ENCODE measurements at places on chromosomes 7 and 10.

DNA sequence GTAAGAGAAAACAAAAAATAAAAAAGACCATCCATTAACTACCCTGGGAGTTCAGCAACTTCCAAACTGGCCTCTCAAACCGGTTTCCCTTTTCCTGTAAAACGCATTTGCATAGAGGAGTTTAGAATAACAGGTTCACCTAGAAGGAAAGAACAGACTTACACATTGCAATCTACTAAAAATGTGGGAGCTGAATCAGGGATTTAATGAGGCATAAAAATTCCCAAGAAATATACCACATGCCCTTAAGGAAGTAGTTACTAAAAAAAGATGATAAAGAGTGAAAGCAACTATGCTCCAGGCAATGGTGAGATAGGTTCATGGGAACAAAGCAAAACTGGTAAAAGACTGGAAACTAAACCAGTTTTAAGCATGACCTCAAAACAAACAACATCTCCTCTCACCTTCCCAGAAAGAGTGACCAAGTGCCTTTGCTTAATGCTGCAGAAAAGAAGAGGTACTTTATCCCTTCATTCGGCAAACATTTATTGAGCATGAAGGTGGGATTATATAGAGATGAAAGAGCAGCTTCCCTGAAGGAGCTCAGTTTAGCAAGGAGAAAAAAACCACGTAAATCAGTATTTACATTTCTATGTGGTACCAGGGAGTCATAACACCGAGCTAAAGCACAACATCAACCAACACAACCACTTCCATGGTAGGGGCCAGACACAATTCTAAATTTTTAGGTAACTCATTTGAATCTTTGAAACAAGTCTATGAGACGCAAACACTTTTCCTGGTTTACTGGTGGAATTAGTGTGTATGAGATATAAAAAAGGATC, 152.8 kb downstream of the SGMS1 start:
- no peak for DNase-seq

GRCh38 chr10:92970301-92971070, 90.1 kb upstream of the CYP26C1 start:
- no peak for DNase-seq

GRCh38 chr10:25113191-25114035, 61.4 kb upstream of the GPR158 start:
- DNase-seq, result peak; percentile 19

DNA sequence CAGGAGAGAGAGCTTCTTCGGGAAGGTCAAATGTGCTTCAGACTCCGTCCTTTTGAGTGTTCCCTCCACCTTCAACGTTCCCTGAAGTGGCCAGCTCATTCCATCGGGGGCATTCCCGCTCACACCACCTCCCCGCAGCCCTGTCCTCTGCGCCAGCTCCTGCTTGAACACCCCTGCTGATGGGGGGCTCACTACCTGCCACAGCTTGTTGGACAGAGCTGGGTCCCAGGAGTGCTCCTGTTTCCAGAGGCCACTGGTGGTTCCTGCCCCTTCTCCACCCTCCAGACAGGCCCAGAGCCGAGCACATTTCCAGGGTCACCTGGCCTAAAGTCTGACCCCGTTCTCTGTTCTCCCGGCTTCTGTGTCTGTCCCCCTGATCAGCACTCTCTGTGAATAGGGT, 67.4 kb downstream of the ELFN1 start:
- no peak for DNase-seq

GRCh38 chr7:74535951-74536356, 82.2 kb downstream of the GTF2IRD1 start:
- no peak for DNase-seq
